ENCODE measurements at places on chromosomes 4 and X. TPM values are rescaled to one million over a fixed set of nuclear protein-coding genes. Genes with fewer than 3 reads are reported as not detected.

- no peak for DNase-seq
Measured at GRCh38 chr4:69330345-69331047, 50.2 kb downstream of the UGT2B28 start.

DNA sequence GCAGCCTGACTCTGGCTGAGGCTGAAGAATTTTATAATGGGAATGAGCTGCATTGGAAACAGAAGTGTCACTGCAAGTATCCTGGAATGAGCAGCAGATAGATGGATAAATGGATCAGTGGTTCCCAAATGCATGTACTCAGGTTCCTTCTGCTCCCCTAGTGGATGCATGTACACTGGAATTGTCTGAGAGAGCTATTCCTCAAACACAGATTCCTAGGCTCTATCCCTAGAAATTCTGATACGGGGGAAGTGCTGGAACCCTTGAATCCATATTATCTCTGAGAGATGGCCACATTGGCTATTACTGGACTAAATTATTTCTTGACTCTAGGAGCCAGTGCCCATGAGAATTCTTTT is 64.8 kb downstream of the TMEM131L start:
- DNase-seq = no peak

The GCNA gene
- 5.3 TPM for total RNA-seq

The GRID2 gene
- total RNA-seq = not detected

GRCh38 chr4:6401797-6402196 is 70.6 kb downstream of the PPP2R2C start:
- DNase-seq = no peak

The RPS6KA6 gene
- total RNA-seq = 4.0 TPM

The KLHL34 gene
- total RNA-seq = not detected

DNA sequence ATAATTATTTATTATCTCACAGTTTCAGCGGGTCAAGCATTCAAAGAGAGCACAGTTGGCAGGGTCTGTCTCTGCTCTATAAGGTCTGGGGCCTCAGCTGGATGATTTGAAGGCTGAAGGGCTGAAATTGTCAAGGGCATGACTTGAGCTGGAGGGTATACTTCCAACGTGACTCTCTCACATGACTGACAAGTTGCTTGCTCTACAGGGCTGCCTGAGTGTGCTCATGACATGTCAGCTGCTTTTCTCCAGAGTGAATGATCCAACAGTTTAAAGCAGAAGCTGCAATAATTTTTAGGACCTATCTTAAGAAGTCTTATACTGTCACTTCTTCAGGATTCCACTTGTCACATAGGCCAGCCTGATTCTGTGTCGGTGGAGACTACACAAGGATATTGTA is 51.2 kb downstream of the TIGD2 start:
- no peak for DNase-seq

GRCh38 chrX:12887767-12888166 is 18.7 kb upstream of the TLR8 start:
- DNase-seq = no peak

- no peak for DNase-seq
Measured at GRCh38 chr4:104969394-104970082, 177.1 kb upstream of the TET2 start.

DNA sequence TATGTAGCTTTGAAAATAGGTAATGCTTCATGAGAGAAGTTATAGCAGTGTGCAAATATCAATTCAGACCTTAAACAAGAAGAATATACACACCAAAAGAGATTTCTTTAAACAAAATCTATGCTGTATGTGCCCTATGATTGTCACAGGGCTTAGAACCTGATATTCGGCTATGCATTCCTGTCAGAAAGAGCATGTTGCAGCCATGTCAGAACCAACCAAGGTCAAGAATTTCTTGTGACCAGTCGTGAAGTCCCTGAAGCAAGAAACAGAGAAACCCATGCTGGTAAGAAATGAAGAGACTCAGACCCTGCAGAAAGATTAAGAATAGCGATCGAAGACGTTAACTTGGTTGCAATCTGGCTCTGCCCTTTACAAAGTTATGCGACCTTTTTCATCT is 210.3 kb upstream of the SPIN4 start:
- no peak for DNase-seq

DNA sequence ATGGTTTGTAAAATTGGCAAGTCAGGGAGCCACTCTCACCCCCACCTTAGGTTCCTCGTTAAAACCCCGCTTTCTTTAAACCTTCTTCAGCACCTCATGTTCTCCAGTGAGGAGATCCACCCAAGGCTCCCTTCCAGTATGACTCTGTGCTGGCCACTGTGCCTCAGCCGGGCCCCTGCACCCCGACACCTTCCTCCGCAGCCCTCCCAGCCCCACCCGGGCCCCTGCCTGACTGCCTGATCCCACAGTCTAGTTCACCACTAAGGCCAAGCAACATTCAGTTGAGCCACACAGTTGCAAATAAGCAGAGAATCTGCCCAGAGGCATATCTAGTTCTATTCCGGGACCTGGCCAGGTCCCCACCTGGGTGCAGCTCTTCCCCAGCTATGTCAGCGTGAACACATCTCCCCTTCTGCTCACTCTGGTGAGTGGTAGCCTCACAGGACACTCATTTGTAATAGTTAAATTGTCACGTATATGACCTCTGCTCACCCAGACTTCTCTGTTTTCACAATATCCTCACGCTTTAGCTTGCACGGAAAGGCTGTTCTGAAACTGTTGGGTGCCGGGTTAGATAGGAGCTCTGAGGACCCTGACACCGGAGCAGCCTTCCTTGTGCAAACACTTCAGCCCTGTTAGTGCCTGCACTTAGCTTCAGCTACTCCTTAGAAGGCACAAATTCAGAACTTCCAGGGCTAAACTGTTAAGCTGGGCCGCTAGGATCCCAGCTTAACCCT is 146.8 kb downstream of the DCTD start:
- no peak for DNase-seq

DNA sequence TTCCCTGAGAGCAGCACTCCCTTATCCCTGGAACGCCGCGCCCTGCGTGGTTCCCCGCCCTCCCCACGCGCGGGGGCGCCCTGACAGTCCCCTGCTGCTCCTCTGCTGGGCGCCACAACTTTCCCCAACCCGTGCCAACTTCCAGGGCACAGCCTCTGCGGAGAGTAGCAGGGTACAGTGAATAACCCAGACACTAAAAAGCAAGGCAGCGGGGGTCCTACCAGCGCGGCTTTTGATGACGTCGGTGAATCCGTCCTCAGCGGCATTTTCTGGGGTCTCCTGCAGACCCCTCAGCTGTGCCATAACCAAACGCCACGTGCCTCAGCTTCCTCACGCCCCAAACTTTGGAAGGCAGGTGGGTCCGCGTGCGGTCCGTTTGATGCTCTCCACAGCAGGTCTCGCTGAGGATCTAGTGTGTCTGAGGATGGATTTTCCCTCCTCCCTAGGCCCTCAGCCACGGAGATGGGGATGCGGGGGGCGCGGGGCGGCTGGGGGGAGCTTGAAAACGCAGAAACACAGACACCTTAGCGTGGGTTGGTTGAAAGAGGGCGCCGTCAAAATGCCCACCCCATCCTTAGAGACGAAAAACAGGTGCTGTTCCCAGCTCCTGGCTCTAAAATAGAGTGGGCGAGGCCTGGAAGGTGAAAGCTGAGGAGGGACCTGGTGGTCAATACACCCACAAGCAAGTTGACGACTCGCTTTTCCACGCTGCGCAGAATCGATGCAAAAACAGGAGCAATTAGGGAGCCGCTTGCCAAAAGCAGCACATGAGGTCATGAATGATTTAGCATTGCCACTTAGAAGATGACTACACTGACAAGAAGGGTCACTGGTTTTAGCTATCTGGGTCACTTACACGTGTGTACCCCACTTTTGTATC is 405.6 kb downstream of the FAM47A start:
- no peak for DNase-seq

DNA sequence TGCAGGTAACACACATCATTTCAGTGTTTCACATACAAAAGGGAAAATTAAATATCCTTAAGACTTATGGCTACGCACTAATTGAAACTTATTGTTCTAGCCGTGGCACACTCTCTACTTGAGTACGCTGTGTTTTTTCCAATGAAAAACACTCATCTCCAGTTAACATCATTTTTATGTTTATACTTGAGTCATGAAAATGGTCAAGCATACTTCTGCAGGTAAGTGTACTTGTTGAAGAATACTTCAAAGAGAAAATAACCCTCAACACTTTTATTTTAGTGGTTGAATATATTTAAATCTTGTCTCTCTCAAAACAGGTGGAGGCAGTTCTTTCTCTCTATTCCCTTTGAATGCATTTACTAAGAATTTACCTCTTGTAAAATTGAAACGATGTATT is 538.7 kb upstream of the PCDH7 start:
- DNase-seq = no peak

The TAB3 gene
- 15.4 TPM for total RNA-seq

DNA sequence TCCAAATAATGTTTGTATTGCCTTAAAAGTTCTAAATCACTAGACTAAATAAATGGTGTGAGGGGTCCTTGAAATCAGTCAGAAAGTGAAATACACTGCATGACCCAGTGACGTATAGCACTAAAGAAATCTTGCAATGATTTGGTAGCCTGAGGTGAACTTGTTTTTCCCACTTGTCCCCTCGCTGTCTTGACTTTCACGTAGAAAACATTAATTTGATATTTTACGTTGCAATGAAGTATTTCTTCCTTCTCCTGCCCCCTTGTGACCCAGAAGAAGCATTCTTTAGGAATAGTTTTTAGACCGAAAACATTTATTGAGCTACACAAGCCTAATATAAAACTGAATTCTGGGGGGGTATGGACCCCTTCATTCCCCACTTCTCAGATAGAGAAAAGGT is 3.7 kb downstream of the KLB start:
- DNase-seq = no peak

DNA sequence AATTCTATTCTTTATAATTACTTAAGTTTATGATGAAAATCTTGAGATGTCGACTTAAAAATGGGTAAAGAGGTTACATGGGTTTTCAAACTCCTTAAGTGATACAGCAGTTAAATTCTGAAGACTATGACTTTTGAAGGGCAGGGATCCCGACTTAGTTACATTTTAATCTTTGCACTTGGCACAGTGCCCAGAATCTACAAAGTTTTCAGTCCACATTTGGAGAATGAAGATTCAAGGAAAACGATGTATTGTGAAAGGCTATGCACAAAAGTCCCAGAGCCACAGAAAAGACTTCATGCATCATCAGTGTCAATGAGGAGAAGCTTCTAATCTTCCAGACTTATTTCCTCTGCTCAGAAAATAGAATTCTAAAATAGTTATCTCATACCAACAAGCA is 36.3 kb upstream of the GRPR start:
- DNase-seq = no peak

DNA sequence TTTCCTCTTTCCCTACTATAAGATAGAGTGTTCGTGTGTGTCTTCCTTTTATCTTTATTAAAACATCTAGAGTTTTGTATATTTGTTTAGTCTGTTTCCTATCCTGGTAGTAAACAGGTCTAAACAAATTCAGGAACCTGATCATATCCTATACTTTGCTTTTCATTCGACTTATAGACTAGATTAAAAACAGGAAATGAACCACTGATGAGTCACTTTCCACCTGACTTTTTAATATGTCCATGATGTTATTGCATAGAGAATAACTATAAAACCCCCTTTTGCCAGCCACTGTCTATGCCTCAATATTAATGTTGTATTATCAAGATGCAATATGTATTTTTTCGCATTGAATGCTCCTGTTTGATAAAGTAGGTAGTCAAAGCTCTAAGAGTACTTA is 1794.0 kb downstream of the STIM2 start:
- DNase-seq = no peak

The UBA1 gene
- total RNA-seq = 158 TPM

DNA sequence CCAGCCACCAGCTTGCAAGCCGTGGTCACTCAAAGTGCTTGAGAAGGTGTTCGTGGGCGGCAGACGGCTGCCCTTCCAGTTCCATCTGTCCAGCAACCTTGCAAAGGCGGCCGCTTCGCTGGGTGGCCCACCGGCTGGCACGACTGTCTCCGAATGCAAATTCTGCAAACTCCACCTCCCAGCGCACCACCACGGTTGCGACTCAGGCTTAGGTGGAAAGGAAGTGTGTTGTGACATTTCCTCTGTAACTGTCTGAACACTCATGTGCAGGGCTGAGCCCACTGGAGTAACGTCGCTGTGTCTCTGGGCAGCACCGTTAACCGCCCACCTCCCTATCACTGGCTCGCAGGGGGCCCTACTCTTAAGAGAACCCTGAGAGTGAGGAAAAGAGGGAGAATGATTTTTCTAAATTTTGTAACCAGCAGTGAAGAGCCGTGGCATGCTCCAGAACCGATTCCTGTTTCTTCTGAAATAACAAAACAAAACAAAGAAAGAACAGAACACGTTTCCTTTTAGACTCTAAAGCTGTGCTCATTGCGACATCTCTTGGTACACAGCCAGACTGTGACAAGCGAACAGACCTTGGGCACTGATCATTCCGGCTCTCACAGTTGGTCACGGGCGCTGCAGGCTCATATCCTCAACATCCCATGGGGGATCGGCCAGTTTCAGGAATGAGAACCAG is at the start of gene P2RY8:
Gene P2RY8, minus strand, starts transcription at position 155 of the 685 bp plus-strand sequence. CDS start 70,627 bp downstream, outside the sequence.
- peak; percentile 52 for DNase-seq

DNA sequence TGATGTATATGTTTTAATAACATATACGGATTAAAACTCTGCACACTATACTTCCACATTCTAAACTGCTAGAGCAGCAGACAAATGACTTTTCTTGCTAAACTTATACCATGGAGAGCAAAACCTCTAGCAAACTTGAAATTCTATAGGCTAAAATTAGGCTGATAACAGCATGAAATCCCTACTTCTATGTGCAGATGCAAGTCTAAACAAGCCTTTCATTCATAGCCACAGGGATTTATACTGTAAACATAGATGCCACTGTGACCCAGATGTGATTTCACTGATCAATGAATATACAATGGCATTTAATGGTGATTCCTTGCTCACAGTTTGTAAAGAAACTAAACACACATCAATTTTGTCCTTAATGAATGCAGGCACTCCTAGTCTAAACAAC is 151.0 kb downstream of the ANTXR2 start:
- DNase-seq = no peak

The HMX1 gene
- total RNA-seq = not detected

The SHROOM4 gene
- not detected for total RNA-seq

DNA sequence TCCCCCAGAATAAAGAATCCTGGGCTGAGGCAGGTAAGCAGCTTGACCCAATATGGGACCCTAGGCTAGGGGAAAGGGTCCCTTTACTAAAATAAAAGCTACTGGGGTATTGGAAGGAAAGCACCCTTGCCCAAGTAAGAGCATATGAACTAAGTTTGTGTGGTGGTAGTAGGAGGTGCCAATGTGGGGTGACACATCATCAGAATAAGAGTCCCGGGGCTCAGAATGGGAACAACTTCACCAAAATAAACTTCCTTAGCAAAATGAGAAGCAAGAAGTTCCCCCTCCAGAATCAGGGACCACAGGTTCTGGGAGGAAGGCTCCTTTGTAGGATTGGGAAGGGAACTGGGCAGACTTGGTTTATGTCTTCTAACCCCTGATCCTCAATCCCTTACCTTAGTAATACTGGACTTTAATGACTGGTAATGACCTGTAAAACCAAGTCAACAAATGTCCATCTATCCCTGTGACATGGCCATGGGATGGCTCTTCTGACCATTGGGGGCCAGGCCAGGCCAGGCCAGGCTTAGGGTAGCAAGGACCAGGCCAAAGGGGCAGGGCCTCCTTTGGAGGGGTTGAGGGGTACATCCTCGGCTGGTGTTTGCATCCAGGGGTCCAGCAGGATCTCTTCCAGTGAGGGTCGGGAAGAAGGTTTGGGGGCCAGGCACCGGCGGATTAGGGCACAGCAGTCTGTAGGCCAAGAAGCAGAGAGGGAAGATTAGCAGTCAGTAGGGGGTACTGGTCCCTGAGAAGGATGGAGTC is 2.3 kb upstream of the SLC35A2 start:
- DNase-seq = no peak

- DNase-seq = no peak
Measured at GRCh38 chr4:72109959-72110497, 78.2 kb downstream of the NPFFR2 start.

- no peak for DNase-seq
Measured at GRCh38 chr4:179762840-179763239, 2320.6 kb upstream of the AGA start.

GRCh38 chrX:71254092-71254963 is at the start of gene ZMYM3:
Gene ZMYM3 (minus strand): TSS chrX:71254140. CDS start chrX:71253255, 885 bp downstream.
- DNase-seq = peak; percentile 82

Data from NCI-H460 (cell line).